ENCODE measurements at places on chromosomes 4 and X. TPM values are rescaled to one million over a fixed set of nuclear protein-coding genes. Genes with fewer than 3 reads are reported as not detected.

- DNase-seq: no peak
These were observed 775 bp downstream of the SHROOM4 start for GRCh38 chrX:50812995-50813842.

GRCh38 chr4:92304121-92304520, 355 bp downstream of the GRID2 start:
- peak; percentile 31 for DNase-seq

DNA sequence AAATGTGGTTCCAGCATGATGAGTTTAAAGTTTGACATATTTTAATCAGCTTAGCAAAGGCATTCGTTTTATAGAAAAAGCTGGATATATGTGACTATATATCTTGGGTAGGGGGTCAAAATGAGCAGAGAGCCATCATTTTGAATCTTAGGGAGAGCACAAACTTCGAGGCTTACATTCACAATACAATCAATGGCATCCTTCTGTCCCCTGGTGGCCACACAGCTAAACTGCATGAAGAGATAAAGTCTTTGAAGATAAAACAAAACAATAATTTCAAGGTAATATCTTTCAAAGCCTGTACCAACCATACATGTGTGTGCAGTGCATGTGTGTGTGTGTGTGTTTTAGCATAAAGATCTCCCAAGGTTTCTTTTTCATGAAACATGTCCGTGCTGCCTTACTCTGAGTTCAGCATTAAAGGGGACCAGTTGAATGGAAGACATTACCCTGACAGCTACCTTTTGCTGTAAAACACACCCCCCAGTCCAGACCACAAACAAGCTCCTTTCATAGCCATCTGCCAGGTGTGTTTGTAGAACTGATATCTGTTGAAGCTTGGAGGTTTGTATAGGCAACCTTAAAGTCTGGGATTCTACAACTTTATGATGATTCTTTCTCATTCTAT, 22.0 kb downstream of the DYNLT3 start:
- peak; percentile 42 for DNase-seq

- no peak for DNase-seq
These were observed 129.3 kb upstream of the FAM9B start for GRCh38 chrX:9163214-9163709.

TAF1 gene
- polyA plus RNA-seq: 57.7 TPM
